ENCODE measurements at places on chromosomes 4 and X.
A peak's percentile ranks its signal among the peaks of the same experiment; 100 is the strongest.

GRCh38 chrX:13128104-13128503, 83.7 kb upstream of the FAM9C start:
- no peak for DNase-seq

DNA sequence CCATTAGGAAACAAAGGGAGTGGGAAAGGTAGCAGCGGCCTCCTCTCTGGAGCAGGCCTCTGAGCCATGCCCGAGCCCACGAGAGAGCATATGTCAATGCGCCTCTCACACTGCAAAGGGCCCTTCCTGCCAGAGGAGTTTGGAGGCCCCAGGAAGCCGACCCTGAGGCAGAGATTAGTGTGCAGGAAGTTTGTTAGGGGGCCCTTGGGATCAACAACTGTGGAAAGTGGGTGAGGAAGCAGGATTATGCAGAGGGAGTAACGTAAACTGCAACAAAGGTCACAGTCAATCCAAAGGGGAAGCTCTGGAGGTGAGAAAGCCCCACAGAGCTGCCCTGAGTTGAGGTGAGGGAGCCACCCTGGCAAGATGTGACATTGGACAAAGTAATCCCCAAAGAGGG, 17.4 kb downstream of the RTL5 start:
- DNase-seq, result no peak

- DNase-seq, result no peak
Observed at GRCh38 chr4:141711211-141711610, 74.8 kb downstream of the IL15 start.

DNA sequence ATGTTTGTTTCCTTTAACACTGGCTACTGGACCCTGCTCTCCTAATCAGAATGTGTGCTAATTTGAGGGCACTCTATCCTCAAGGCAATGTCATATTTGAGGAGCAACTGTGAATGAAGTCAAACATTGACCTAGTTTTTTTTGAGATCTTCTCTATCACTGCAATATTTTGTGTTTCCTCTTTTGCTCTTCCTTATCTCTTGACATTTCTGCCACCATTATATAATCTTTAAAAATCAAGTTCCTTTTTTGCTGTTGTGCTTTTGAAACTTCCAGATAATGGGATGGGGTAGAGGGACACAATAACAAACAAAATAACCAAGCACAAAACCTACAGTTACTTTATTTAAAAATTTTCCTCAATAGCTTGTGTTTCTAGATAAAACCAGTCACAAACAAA, 7.4 kb upstream of the WDFY3 start:
- no peak for DNase-seq

DNA sequence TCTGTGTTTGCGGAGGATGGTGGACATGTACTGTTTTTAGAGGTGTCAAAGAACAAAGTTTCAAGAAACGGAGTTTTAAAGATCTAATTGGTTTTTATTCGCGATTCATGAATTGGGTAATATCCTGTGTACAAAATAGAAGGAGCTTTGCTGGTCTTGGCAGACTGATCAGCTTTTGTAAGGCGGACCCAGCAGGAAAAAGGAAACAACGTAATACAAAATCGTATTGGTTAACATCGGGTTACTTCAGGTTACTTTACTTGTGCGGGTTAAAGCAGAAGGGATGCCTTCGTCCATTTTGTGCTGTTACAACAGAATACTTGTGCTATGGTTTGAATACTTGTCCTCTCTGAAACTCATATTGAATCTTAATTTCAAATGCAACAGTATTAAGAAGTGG, 11.4 kb upstream of the NYX start:
- DNase-seq, result no peak

DNA sequence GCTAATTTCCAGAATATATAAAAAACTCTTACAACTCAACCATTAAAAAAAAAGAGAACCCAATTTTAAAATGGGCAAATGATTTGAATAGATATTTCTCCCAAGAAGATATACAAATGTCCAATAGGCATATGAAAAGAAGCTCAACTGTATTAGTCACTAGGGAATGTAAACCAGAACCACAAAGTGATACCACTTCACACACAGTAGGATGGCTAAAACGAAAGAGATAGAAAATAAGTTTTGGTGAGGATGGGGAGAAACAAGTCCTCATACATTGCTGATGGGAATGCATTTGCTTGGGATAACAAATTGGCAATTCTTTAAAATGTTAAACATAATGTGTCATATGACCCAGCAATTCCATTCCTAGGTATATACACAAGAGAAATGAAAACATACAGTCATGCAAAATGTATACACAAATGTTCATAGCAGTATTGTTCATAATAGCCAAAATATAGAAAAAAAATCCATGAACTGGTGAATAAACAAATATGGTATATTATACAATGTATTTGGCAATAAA, 5.7 kb downstream of the TCEAL3 start:
- no peak for DNase-seq

- DNase-seq, result no peak
Observed at GRCh38 chr4:184097241-184097605, 120.5 kb downstream of the ENPP6 start.

GRCh38 chrX:29082558-29082957, 495.3 kb downstream of the IL1RAPL1 start:
- no peak for DNase-seq

GRCh38 chrX:17848545-17849265, 12.4 kb downstream of the RAI2 start:
- no peak for DNase-seq

- DNase-seq, result peak; percentile 73
Observed at GRCh38 chr4:6200922-6201362, 593 bp upstream of the JAKMIP1 start.

DNA sequence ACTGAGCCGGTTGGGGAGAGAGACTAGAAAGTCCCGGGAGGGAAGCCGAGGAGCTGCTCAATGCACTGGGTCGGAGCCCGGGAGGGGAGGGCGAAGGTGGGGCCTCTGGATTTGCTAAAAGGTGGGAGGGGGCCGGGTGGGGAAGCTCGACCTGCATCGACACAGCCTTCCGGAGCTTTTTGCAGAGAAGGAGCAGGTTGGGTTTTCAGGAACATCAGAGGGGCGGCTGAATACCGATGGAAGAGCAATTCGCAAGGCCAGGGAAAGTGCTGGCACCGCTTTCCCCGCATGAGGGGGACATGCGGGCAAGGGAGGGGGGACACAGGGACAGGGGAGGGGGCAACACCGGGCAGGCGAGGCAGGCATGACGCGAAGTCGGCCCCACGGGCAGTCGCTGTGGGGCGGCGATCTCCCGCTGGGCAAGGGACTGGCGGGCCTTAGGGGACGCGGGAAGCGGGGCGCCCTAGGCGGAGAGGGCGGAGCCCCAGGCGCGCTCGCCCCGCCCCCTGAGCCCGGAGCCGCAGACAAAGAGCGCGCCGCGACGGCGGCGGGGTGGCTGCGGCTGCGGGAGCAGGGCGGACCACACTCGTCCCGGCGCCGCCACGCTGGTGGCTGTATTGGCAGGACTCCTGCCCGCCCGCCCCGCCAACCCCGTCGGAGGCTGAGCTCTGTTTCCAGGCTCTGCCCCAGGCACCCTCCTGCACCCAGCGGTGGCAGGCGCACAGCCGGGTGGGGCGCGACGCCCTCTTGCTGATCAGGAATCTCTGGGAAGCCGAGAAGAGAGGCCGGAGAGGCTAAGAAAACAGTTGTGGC, 11.6 kb downstream of the PDZD4 start:
- peak; percentile 50 for DNase-seq

- no peak for DNase-seq
Observed at GRCh38 chr4:56914336-56914735, 6.6 kb downstream of the REST start.

DNA sequence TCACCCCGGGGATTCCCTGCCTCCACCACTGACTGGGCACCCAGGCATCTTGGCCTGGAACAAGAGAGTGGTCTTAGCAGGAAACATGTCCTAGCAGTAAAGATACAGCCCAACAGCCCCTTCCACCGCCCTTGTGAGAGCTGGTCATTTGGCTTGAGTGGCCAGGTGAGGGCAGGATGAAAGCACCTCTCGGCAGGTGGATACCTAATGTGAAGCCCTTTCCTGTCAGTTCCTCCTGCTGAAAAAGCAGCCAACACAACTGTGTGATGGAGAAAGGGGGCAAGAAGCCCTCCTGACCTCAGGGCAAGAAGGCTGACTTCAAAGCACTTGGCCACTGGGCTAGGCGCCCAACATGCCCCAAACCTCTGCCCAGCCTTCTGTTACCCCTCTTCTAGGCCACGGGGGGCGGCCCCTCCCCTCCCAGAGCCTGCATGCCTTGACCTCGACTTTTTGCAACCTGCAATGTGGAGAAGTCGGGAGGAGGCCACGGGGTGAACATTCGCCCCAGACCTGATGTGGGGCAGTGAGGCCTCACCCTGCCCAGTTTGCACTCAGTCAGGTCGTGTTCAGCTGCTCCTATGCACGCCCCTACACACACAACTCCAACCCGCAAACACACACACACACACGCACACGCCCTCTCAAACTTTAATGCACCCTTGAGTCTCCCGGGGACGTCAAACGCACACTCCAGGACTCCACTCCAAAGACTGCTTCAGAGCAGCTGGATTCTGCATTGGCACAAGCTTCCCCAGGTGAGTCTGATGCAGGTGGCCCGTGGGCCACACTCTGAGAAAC, 1.1 kb downstream of the LGI2 start:
- peak; percentile 26 for DNase-seq

- no peak for DNase-seq
Observed at GRCh38 chr4:53141308-53141707, 224.6 kb downstream of the SCFD2 start.

DNA sequence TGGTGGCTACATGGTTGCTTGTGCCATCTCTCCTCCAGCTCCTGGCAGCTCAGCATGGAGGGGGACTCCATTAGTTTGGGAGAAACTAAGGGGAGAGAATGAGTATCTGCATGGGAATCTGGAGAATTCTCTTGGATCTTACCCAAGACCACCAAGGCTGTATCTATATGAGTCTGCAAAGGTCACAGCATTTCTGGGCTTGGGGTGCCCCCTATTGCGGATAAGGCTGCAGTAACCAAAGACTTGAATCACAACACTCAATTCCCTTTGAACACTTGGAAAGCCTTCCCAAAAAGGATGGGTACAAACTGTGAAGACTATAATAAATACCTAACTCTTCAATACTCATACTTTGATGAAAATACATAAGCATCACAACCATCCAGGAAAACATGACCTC, 623.5 kb upstream of the NR3C2 start:
- no peak for DNase-seq

DNA sequence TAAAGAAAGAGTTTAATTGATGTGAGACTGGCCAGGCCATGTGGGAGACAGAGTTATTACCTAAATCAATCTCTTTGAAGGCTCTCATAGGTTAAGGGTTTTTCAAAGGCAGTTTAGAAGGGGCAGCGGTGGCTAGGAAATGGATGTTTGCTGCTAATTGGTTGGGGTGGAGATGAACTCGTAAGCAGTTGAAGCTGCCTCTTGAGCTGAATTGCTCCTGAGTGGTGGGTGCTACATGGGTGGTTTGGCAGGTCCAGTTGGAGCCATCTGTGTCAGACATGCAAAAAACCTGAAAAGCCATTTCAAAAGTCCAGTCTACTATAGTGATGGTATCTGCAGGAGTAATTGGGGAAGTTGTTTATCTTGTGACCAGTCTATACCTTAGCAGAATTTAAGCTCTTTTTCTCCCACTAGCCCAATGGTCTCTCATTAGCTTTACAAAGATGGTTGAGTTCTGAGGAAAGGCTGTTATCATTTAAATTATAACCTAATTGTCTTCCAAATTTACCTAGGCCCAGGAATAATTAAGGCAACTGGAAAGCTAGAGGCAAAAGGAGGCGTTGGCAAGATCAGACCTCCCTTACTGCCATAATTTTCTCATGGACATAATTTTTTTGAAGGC, 762.4 kb upstream of the FRG1 start:
- DNase-seq, result no peak

GRCh38 chr4:147518846-147519767, 38.2 kb downstream of the EDNRA start:
- DNase-seq, result peak; percentile 36

GRCh38 chr4:6381571-6382123, 90.8 kb downstream of the PPP2R2C start:
- DNase-seq, result no peak

GRCh38 chr4:170743633-170744032, 653.9 kb upstream of the AADAT start:
- DNase-seq, result peak; percentile 17

DNA sequence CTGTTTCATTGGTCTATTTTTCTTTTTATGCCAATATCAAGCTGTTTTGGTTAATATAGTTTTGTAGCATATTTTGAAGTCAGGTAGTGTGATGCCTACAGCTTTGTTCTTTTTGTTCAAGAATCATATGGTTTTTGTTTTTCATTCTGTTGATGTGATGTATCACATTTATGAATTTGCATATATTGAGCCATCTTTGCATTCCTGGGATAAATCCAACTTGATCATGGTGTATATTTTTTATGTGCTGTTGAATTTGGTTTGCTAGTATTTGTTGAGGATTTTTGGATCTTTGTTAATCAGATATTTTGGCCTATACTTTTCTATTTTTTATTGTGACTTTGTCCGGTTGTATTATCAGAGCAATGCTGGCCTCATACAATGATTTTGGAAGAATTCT, 74.8 kb downstream of the GPAT3 start:
- no peak for DNase-seq

- DNase-seq, result no peak
Observed at GRCh38 chr4:121794505-121795188, 6.5 kb upstream of the EXOSC9 start.

DNA sequence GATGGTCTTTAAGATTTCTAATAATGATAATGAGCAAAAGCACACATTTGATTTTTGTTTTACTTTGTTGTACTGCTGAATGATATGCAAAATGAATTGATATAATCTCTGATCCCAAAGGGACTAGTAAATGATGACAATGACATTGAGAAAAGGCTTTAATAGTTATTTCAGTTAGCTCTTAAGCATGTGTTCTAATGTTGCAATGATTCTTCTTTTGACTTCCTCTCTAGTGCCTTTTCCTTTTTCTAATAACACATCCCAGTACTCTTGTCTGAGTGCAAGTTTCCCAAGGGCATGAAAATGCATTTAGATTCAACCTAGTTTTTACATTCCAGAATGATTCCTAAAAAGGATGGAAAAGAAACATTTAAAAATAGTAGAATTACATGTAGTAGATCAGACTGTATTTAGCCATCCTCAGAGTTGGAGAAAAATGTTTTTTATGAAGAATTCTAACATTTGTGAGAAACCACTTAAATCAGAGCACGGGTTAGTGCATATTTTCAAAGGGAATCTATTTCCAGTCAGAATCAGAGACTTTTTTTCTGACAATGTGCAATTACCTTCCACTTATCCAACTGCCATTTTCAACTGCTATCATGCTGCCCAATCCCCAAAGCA, 508.8 kb downstream of the C4orf33 start:
- no peak for DNase-seq

DNA sequence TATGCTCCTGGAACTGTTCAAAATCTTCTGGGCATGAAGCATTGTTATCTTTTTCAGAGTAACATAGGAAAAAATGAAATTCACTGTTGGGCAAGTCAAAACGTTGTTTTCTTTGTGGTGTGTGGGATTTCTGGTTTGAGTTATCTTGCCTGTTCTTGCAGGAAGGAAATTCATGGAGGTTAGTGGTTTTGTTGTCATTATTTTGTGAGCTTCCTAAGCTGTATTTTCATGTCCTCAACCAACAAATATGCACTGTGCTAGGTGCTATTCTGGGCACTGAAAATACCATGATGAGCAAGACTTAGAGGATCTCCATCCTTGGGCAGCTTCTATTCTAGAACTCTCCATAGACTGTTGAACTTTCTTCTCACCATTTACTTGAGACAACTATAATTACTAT, 16.9 kb downstream of the SPINK2 start:
- DNase-seq, result no peak

Data from NCI-H146 (cell line).